ENCODE measurements at places on chromosomes 7 and 10. TPM values are rescaled to one million over a fixed set of nuclear protein-coding genes. Genes with fewer than 3 reads are reported as not detected.

The TMEM196 gene
- not detected for total RNA-seq

The CALN1 gene
- total RNA-seq, result not detected

The EIF4H gene
- total RNA-seq, result 241 TPM

The OR2A42 gene
- total RNA-seq, result not detected

The OR6V1 gene
- total RNA-seq, result not detected

The ASB4 gene
- not detected for total RNA-seq

The GNG11 gene
- 6.1 TPM for total RNA-seq

The VAX1 gene
- total RNA-seq, result not detected

The ZNF425 gene
- 2.8 TPM for total RNA-seq

The NPS gene
- total RNA-seq, result not detected

The DENND2A gene
- total RNA-seq, result 7.8 TPM

The MOGAT3 gene
- total RNA-seq, result not detected

The NEBL gene
- total RNA-seq, result under 0.01 TPM

The MYL10 gene
- not detected for total RNA-seq

The HSPA12A gene
- 16.1 TPM for total RNA-seq

The NODAL gene
- total RNA-seq, result not detected

The NPSR1 gene
- total RNA-seq, result not detected

The SCRN1 gene
- total RNA-seq, result 124 TPM

The ZNF775 gene
- 1.4 TPM for total RNA-seq

The BAG3 gene
- 5.4 TPM for total RNA-seq

The NOM1 gene
- total RNA-seq, result 16.4 TPM

The ACTL6B gene
- total RNA-seq, result not detected

The STEAP1B gene
- total RNA-seq, result 21.1 TPM

The ADAM8 gene
- total RNA-seq, result under 0.01 TPM

The VDAC2 gene
- total RNA-seq, result 169 TPM

All from IMR-90 (cell line).